GDM1 (cell line): ENCODE measurements at places on chromosomes 13 and 19.
A peak's percentile ranks its signal among the peaks of the same experiment; 100 is the strongest.

DNA sequence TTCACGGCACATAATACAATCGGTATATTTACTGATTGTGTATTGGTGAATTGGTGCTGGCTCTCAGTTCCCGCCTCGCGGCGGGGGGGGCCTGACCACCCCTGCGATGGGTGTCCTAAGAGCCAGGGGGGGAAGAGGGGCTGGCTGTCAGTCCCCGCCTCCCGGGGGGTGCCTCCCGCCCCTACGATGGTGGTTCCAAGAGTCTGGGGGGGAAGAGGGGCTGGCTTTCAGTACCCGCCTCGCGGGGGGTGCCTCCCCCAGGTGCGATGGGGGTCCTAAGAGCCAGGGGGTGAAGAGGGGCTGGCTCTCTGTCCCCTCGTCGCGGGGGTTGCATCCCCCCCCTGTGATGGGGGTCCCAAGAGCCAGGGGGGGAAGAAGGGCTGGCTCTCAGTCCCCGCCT lies 2321.8 kb upstream of the PCDH20 start:
- DNase-seq: no peak

GRCh38 chr13:21320642-21321034 lies 138.5 kb downstream of the ZDHHC20 start:
- DNase-seq: no peak

DNA sequence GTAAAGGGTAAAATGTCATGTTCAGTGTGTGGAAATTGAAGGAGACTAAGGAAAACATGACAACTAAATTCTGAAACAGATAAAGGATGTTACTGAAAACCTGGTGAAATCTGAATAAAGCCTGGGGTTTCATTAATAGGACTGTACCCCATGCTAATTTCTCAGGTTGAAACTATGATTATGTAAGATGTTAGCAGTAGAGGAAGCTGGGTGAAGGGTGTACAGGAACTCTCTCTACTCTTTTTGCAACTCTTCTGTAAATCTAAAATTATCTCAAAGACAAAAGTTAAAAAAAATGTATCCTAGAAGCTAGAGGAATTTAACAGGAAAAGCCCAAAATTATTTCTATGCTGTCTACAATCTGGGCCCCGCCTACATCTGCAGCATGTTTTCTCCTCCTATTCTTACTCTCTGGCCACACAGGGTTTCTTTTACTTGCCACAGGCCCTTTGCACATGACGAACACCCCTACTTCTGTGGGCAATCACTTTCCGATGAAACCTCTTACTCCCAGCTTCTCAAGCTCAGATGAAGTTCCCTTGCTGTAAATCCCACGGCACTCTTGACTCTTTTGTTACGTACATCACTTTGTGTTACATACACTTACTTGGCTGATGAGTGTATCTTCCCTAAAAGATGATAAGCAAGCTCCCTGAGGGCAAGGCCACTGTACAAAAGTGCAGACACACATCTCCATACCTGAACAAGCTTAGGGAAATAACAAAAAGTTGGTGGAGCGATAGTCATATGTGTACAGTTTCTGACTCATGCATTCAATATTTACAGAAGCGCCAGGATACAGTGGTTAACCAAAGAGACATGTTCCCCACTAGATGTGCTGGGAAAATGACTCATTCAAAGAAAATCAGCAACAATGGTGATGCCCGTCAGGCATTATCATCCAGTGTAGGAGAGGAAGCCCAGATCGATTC lies 32.6 kb downstream of the RUBCNL start:
- DNase-seq: peak; percentile 66

GRCh38 chr13:82477436-82477835 lies 1404.8 kb downstream of the SLITRK1 start:
- no peak for DNase-seq

- no peak for DNase-seq
These were observed 2.2 kb upstream of the TNFSF13B start for GRCh38 chr13:108267347-108267746.

- no peak for DNase-seq
These were observed 32.9 kb upstream of the KCTD15 start for GRCh38 chr19:33763633-33764371.

DNA sequence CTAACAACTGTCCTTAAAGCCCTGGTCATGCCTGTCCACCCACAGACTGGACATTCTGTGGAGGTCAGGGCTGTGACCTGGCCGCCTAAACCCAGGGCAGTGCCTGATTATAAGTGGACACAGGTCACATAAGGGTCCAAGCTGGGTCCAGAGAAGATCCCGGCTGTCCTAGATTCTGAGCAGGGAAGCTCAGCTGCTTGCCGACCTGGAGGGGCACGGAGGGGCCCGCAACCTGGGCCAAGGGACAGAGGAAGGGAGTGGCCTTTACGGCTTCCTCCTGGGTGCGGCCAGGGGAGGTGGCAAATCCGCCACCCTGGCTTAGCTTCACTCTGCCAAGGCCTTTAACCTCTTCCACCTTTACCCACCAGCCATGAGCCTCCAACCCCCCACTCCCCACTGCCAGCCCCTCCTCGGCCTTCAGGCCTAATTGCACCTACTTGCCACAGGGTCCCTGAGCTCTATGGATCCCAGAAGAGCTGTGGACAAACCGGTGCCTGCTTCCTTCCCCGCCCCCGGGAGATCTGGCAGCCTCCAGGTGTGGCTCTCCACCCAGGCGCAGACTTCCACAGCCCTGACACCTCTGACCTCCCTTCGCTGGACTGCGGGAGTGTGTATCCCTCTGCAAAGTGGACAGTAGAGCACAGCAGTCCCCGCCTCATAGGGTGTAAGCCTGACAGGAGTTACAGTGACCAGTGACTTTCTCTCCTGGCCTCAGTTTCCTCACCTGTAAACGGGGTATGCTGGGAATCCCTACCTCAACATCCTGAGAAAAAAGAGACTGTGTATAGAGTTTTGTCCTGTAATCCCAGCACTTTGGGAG lies 1.7 kb downstream of the CD320 start:
- DNase-seq: no peak

- DNase-seq: no peak
These were observed 411.2 kb downstream of the GPC6 start for GRCh38 chr13:93637852-93638251.
